ENCODE measurements at places on chromosomes 3 and 15. TPM values are rescaled to one million over a fixed set of nuclear protein-coding genes. Genes with fewer than 3 reads are reported as not detected.

The KLF15 gene
- total RNA-seq = 14.8 TPM

The CFAP161 gene
- 0.64 TPM for total RNA-seq

- DNase-seq = no peak
Observed at GRCh38 chr3:185207931-185208746, 45.7 kb downstream of the EHHADH start.

The TRH gene
- total RNA-seq = not detected

- no peak for DNase-seq
Observed at GRCh38 chr3:112013058-112013783, 14.5 kb downstream of the TAGLN3 start.

GRCh38 chr15:41838400-41838897 lies at the start of gene PLA2G4B:
Gene PLA2G4B (plus strand): TSS chr15:41838847. CDS start chr15:41838914, 67 bp downstream.
- DNase-seq = peak; percentile 90

GRCh38 chr3:142597906-142598305 lies 1.7 kb downstream of the PLS1 start:
- no peak for DNase-seq

The ZNF502 gene
- 3.9 TPM for total RNA-seq

DNA sequence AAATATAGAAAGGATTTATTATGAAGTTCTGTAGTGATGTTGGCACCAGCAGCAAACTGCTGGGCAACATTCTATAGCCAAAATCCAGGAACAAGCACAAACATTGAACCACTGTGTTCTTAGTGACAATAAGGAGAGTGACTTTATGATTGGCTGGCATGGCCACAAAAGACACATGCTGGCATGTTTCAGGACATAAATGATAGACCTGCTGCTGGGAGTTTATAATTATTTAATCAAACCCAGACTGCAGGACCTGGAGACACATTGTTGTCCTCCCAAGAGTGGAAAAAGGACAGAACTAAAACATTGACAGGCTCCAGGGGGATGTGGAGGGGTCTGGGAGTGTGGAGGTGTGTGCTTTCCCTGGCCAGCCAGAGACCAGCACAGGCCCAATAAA lies 255.3 kb upstream of the LRTM1 start:
- DNase-seq = no peak

The SCG3 gene
- total RNA-seq = 0.12 TPM

The CPNE4 gene
- total RNA-seq = 0.52 TPM

The AGBL1 gene
- total RNA-seq = 3.3 TPM

All from left lung (tissue), 14 donors.